Right renal cortex interstitium (tissue), 3 donors: ENCODE measurements at places on chromosomes 7 and 10.

DNA sequence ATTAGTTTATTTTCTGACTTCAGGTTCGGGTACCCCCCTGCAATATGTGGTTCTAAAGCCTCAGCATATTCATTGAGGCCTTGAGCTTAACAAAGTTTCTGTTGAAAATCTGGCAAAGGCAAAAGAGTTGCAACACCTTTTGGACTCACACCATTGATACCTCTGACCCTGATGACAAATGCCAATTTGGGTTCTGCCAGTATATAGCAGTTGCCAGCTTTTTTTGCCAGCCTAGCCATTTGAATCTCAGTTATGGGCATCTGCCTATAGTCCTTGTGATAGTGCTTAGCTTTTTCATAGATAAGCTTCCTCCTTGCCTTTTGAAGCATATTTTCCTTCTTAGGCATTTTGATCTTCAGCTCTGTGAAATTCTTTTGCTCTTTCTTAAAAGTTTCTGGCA, 31.9 kb downstream of the LIPJ start:
- DNase-seq: no peak

DNA sequence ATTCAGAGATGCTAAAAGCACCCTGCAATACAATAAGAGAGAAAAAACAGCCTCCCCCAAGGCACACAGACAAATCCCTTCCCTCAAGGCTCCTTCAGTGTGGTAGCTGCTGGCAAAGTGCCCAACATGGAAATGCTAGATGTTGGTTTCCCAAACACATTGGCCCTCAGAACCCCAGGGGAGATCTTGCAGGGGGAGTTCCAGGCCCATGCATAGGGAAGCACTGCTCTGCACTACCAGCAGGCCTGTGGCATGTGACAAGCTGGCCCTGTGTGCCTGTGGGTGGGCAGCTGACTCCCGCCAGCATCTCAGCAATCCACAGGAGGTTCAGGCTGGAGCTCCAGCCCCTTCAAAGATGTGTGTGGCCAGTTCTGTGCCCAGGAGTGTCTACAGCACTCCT, 16.8 kb upstream of the CSGALNACT2 start:
- no peak for DNase-seq

GRCh38 chr7:82362129-82362706, 81.4 kb downstream of the CACNA2D1 start:
- DNase-seq: no peak

DNA sequence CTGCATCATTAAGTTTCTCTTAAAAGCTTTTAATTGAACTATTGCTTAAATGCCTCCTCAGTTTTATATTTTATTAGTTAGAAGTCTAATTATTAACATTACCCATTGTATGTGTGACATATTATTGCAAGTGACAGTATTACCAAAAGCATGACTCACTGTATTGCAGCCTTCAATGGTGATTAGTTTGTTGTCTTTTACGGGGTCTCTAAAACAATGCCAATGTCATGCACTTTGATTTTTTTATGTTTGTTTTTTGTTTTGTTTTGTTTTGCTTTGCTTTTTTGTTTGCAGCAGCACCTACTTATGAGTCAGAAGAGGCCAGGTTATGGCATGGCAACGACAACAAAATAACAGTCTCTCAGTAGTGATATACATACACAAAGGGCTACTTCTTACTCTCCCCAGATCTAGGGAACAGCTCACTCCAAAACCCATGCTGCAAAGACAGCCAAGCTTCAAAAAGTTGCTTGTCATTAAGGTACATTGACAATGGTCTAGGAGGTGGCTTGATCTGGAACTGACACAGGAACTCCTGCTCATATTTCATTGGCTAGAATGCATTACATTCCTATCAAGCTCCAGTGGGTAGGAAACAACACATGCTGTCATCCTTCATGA, 293.7 kb upstream of the POM121L12 start:
- no peak for DNase-seq

DNA sequence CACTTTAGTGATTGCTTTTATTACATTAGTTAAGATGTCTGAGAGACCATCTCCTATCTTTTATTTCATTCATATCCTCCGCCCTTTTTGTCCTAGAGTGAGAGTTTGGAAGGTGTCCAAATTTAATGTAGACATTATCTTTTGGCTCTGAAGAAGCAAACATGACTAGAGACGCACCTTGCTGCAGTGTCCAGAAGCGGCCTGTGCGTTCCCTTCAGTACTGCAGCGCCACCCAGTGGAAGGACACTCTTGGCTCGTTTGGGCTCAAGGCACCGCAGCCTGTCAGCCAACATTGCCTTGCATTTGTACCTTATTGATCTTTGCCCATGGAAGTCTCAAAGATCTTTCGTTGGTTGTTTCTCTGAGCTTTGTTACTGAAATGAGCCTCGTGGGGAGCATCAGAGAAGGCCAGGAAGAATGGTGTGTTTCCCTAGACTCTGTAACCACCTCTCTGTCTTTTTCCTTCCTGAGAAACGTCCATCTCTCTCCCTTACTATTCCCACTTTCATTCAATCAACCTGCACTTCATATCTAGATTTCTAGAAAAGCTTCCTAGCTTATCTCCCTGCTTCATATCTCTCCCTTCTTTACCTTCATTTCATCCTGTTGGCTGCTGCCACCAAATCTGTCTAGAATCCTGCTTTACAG, 10.4 kb upstream of the CLCN1 start:
- no peak for DNase-seq

GRCh38 chr7:67006965-67007364, 10.3 kb downstream of the TYW1 start:
- no peak for DNase-seq

GRCh38 chr7:100627238-100627549, 14.2 kb downstream of the TFR2 start:
- no peak for DNase-seq

DNA sequence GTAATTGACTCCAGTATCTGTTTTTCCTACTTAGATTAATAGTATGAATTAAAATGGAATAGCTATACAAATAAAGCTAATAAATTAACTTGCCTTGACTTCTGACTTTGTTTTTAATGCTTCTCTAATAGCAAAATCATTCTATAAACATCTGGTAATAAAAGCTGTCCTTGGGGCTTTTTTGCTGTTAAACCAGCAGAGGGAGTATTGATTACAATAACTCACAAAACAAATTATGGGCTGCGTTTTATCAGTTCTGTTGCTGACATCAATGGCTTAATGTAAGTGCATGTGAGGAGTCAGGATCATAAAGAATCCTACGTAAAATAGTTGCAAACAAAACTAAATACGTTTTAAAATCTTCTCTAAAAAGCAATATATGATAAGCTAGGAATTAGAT, 667.8 kb downstream of the PCDH15 start:
- DNase-seq: no peak

DNA sequence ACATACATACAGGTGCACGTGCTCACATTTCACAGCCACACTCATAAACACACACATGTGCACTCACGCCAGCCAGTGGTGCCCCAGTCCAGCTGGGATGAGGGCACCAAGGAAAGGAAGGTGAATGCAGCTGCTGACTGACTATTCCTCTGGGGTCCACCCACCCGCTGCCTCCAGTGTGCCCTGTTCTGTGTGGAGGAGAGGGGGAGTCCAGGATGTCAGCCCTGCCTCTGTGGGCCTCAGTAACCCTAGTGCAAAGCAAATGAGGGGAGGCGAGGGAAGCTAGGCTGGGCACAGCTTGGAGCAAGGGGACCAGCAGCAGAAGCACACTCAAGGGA, 57.6 kb downstream of the YKT6 start:
- DNase-seq: no peak
